ENCODE measurements at places on chromosomes 12 and 14. TPM values are rescaled to one million over a fixed set of nuclear protein-coding genes. Genes with fewer than 3 reads are reported as not detected.

The LGR5 gene
- total RNA-seq: not detected

The MAP3K9 gene
- total RNA-seq: 1.9 TPM

The ABHD4 gene
- 23.2 TPM for total RNA-seq

The PRIM1 gene
- total RNA-seq: 2.7 TPM

The SRSF9 gene
- total RNA-seq: 34.4 TPM

The TRIM9 gene
- total RNA-seq: 0.27 TPM

The ATP2B1 gene
- 10.7 TPM for total RNA-seq

The SERPINA9 gene
- total RNA-seq: not detected

The FAM186B gene
- 0.33 TPM for total RNA-seq

The PUS1 gene
- 7.7 TPM for total RNA-seq

The GPRC5D gene
- not detected for total RNA-seq

The KRT74 gene
- 0.14 TPM for total RNA-seq

The OTUB2 gene
- 0.27 TPM for total RNA-seq

The HPD gene
- total RNA-seq: 1.3 TPM
